Hematopoietic multipotent progenitor cell treated with erythropoietin and hydrocortisone succinate and interleukin-3 and kit ligand, for 4 days (in vitro differentiated cells): ENCODE measurements at places on chromosomes 4 and X.

- DNase-seq = no peak
Measured at GRCh38 chr4:25358515-25359275, 18.4 kb upstream of the ANAPC4 start.

DNA sequence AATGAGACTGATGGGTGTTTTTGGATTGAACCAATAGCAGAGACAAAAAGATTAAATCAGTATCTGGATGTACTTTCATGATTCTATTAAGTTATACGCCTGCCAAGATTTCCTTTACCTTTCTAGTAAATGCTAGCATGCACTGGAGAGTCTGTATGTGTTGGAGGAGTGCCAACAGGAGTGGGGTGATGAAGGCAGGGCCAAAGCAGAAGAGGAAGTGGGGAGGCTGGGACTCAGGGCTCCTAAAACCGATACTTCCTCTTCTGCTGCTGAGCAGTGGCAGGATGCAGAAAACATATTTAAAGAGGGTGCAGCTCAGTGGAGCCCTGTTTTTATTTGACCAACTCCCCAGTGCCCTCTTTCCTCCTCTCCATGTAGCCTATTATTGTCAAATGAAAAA lies 5.6 kb downstream of the CYSLTR1 start:
- DNase-seq = peak; percentile 91

- no peak for DNase-seq
Measured at GRCh38 chr4:115229873-115230272, 116.5 kb upstream of the NDST4 start.

- no peak for DNase-seq
Measured at GRCh38 chrX:136146614-136147314, 569 bp upstream of the FHL1 start.

DNA sequence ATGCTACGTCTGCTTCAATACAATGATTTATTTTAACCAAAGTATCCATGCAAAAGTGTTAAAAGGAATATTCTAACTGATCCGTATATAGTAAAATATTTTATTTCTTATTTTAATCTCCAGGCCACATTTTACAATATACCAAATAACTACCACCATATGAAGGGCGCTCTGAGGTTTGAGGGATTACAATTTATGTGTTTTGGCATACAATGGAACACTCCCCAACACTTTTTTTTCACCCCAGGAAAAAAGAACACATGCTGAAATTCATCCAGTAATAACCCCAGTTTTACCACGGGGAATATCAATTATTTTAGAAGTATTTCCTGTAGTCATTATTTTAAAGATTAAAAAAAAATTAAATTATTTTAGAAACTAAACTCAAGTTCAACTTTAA lies 65.4 kb downstream of the APBB2 start:
- DNase-seq = no peak

GRCh38 chrX:1449823-1450149 lies 2.9 kb downstream of the ASMTL start:
- no peak for DNase-seq

DNA sequence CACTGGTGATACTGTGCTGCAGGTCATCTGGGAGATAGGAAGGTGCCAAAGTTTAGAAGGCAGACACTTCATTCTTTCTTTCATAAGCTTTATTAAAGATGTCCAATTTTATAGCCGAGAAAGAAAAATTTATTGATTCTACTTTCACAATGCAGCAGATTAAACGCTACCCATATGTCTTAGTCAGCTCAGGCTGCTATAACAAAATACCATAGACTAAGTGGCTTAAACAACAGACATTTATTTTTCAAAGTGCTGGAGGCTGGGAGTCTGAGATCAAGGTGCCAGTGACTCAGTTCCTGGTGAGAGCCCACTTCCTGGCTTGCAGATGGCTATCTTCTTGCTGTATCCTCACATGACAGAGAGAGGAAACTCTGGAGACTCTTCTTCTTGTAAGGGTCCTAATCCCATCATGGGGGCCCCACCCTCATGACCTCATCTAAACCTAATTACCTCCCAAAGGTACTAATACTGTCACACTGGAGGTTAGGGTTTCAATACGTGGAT lies 33.4 kb upstream of the KLHL34 start:
- peak; percentile 4 for DNase-seq

GRCh38 chr4:17494258-17495190 lies 17.4 kb downstream of the QDPR start:
- DNase-seq = peak; percentile 20

GRCh38 chr4:101795704-101796103 lies 5.2 kb downstream of the BANK1 start:
- peak; percentile 25 for DNase-seq

DNA sequence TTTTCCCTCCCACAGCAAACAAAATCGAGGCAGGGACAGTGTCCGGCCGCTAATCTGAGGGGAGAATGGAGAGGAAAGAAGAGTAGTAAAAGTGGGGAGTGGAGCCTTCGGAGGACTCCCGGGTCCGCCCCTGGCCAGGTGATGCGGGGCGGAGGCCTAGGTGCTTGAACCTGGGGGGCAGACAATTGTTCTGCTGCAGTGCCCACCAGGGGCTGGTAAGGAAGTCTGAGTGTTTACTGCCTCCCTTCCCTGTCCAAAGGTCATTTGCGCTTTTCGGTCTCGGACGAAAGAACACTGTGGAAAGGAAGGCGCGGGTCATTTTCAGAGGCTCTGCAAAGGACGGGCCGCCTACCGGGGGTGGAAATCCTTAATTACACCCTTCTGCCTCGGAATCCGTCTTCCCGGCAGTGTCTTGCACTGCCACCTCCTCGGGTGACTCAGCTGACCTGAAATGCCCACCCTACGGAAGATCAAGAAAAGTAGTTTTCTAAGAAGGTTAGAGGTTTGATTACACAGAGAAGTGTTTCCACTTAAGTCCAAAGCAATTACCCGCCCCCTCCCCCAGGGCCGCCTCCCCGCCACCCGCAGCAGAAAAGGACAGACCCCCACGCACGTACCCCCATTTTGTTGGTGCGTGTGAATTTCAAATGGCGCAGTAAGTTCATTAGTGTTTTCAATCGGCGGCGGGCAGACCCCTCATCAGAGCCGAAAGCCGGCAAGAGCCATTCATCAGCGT lies 99.9 kb upstream of the TENM3 start:
- no peak for DNase-seq
